ENCODE measurements at places on chromosomes 1 and 21.

DNA sequence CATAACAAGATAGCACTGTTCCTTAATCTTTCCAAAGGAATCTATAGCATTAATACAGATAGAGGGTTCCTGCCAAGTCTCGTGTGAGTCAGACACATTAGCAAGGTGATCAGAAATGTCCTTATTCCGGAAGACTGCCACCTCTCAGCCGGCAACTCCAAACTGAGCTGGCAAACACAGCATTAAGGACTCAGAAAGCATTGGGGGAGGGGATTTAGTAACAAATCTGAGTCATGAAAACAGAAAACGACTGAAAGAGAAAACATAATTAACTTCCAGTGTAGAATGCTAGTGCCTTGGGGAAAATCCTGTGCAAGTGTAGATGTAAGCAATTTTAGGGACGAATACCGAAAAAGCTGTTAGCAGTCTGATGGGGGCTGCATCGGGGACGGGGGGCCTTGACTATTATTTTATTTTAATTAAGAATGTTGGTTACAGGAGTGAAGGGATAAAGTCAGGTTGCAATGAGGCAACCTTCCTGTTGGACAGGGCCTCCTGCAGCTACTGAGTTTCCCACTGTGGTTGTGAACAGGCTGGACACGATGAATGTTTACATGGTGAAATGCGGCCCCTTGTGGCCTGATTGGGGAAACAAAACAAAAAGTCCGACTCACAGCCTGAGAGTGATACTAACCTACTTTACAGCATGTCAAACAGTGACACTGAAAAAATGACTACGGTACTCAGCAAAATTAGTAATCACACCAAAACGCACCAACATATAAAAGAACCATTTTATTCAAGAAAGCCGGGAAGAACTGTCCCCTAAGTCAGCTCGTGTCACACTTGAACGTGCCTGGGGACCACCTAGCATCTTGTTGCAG, 20.7 kb downstream of the MIS18A start:
- DNase-seq: peak; percentile 62

- DNase-seq: no peak
Observed at GRCh38 chr1:48356901-48357300, 115.1 kb downstream of the SPATA6 start.

DNA sequence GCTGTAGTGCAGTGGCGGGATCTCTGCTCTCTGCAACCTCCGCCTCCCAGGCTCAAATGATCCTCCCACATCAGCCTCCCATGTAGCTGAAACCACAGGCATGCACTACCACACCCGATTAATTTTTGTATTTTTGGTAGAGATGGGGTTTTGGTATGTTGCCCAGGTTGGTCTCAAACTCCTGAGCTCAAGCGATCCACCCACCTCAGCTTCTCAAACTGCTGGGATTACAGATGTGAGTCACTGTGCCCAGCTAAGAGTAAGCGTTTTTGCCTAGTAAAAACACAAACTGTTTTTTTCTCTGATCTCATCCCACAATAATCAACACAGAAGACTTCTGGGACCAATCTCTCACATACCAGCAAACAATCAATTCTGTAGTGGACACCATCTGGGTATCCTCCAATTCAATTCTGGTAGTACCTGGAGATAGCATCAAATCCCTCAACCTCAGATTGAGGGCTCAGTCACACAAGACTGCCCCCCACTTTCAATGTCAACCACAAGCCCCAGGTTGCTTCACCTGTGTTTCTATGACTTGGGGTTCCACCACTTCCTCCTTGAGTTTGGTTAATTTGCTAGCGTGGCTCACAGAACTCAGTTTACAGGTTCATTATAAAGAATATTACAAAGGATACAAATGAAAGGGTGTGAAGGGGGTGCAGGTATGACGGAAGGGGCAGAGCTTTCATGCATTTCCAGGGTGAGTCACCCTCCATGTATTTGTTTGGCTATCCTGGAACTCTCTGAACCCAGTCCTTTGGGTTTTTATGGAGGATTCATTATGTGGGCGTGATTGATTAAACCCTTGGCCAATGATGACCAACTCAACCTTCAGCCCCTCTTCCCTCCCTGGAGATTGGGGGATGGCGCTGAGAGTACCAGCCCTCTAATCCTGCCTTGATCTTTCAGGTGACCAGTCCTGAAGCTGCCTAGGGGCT, 40.0 kb upstream of the RHOU start:
- no peak for DNase-seq

DNA sequence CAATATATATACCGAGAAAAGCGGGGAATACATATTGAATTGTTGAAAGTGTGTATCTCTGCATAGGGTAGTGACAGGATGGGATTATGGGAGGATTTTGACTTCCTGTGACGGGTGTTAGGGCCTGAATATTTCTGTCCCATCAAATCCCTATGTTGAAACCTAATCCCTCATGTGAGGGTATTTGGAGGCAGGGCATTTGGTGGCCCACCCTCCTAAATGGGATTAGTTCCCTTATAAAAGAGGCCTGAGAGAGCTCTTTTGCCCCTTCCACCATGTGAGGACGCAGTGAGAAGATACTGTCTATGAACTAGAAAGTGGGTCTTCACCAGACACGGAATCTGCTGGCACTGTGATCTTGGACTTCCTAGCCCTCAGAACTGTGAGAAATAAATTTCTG, 137.3 kb downstream of the ZSCAN20 start:
- no peak for DNase-seq

GRCh38 chr1:162912061-162912667, 51.2 kb upstream of the CCDC190 start:
- no peak for DNase-seq

GRCh38 chr1:4309676-4310320, 344.6 kb upstream of the AJAP1 start:
- DNase-seq: no peak

- no peak for DNase-seq
Observed at GRCh38 chr1:205933671-205934618, 9.3 kb downstream of the SLC26A9 start.

DNA sequence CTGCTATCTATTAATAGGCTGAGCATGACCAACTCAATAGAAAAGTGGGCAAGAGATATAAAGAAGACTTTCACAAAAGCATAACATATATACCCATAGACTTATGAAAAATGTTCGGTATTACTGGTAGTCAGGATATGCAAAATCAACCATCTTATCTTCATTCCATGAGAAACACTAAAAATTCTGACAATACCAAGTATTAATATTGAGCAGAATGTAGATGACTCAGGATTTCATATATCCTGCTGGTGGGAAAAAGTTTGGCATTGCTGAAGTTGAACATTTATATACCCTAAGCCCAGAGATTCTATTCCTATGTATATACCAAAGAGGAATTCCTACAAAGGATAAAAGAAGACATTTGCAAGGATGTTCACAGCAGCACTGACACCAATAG, 138.3 kb downstream of the CLEC20A start:
- DNase-seq: no peak

- no peak for DNase-seq
Observed at GRCh38 chr1:233281711-233282581, 13.6 kb downstream of the PCNX2 start.
